NCI-H510A treated with DMSO at 0.1 percent for 48 hours (cell line): ENCODE measurements at places on chromosomes 7 and 10.
A peak's percentile ranks its signal among the peaks of the same experiment; 100 is the strongest.

DNA sequence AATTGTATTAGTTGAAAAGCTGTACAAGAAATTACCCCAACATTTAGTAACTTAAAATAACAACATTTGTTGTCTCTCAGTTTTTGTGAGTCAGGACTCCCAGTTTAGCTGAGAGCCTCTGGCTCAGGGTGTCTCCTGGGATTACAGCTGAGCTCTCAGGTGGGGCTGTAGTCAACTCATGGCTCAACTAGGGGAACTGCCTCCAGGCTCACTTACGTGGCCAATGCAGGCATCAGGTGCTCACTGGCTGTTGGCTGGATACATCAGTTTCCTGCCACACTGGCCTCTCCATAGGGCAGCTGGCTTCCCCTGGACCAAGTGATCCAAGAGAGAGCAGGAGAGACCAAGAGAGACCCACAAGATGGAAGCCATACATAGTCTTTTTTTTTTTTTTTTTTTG lies 17.5 kb downstream of the CCNY start:
- DNase-seq = no peak

GRCh38 chr7:71705901-71706596 lies 574.1 kb downstream of the GALNT17 start:
- DNase-seq = no peak

DNA sequence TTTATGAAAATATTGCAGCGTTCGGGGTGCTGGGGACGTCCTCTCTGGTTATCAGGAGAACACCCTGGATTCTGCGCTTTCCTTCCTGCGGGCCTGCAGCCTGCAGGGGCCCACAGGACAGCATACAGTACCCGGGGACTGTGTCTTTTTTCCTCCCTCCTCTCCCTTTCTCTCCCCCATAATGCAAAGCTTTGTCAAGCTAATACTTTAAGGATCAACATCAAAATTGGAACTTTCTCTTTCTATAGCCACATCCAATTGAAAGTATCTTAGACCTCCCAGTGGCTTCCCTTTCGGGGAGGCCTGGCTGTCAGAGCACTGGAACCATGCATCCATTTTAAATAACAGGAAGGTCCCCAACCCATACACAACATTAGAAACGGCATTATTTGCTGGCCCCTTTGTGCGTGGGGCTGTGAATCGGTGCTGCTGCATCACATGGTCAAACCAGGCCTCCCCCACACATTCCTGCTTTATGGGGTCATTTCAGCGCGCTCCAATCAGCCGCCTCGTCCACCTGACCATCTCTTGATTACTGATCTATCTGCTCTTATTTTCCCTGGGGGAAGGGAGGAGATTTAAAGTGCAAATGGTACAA lies 505.1 kb downstream of the DNAJB6 start:
- DNase-seq = no peak

GRCh38 chr7:31204071-31204470 lies 136.5 kb downstream of the NEUROD6 start:
- no peak for DNase-seq

DNA sequence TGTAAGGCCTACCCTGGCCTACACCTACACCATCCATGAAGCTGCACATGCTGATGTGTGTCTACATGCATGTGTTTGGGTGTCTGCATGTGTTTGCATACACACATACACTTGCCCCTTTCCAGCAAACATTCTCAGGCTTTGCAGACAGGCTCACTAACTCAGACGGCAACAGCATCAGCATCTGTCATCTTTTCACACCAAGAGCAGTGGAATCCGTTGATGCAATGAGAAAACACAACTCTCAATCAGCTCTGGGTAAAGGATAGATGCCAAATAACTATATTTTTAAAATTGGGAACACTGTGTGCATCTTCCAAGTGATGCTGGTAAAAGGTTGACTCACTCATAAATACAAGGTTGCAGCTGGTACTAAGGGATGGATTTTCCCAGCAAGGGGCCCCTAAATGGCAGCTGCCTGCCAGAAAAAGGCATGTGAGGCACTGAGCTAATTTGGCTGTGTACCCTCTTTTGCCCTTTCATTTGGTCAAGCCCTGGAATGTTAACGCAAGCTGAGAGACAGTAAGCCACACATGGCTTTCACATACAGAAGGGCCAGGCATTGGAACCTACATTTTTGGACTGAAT lies 296.3 kb upstream of the NPSR1 start:
- no peak for DNase-seq

- peak; percentile 98 for DNase-seq
Measured at GRCh38 chr10:78470267-78471103, 436.8 kb downstream of the RPS24 start.

DNA sequence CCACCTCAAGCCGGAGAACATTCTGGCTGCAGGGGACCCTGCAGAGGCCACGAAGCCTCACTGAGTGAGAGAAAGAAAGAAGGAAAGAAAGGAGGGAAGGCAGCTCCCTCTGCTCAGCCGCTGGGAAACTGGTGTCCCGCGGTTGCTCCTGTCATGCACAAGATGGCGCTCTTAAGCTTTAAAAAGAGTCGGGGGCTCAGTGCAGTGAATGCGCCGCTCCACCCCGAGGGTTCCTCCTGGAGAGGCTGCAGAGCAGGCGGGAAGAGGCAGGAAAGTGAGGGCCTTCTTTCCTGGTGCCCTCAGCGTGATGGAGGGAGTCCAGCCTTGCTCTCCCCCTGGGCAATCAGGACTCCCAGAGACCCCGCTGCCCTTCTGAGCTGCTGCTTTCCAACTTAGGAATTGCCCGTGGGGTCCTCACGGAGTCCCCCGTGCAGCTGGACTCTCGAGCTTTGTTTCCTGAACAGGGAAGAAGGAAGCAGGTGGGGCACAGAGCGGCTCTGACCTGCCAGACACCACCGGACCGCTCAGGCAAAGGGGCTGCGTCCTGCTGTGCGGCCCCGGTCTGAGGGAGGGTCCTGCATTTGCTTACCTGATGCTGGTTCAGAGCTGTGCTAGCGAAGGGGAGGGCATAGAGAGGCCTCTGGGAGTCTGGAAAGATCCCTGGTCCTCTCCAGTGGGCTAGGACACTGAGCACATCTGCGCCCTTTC lies 141.9 kb upstream of the MKI67 start:
- DNase-seq = no peak
